CD4-positive, alpha-beta T cell treated with Interleukin-6 for 4 hours (primary cell): ENCODE measurements at places on chromosomes 6 and 20.

DNA sequence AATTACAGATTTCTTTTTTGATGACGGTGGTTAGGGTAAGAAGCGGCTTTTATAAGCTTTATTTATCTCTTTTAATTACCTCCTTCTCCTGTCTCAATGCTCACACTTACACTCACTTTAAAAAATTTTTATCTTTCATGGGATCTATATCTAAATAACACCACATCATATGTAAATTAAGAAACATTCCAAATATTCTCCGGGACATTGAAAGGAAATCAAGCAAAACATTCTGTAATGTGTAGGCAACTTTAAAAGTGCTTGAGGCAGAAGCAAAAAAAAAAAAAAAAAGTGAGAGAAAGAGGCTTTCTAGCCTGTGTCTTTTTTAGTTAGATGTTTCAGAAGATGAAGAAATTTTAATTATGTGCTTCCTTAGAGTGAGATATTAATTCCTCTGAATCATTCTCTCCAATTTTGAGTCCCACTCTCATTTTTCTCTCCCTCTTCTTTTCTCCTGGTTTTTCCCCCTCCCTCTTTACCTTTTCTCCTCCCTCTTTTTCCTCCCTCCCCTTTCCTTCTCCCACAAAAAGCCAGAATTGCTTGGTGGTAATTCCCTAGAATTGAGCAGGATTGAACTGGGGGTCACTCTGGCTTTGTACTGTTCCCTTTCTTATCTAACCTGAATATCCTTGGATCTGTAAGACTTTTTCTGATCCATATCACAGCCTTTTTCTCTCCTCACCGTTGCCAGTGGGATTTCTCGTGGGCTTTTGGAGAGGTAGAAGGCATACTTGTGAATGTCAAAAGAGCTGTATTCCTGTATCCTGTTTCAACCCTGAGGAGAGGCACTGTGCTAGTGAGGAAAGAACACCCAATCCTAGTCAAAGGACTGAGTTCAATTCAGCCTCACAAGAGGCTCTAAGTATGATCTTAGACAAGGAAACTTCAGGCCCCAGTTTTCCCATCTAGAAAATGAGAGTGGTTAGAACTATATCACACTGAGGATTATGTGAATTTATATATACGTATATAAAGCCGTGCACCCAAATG is 30.4 kb downstream of the KCNQ5 start:
- no peak for DNase-seq

GRCh38 chr6:13038741-13039190 is 289.6 kb downstream of the TBC1D7 start:
- no peak for DNase-seq

DNA sequence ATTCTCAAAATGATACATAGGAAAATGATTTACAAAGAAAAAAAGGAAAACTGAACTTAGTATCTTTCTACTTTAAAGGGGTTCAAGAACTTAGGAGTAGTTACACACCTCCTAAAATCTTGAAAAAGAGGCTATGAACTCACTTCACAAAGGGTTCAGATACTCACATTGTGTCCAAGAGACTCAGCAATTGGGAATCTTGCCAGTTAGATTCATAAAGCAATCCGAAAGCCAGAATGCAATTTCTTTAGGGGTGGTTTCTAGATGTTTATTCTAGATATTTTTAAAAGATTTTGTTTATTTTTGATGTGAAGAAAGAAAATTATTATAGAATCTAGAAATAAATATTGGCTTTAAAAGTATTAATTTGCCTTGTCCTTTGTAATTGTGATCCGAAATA is 1.7 kb upstream of the MYB start:
- DNase-seq, result no peak

DNA sequence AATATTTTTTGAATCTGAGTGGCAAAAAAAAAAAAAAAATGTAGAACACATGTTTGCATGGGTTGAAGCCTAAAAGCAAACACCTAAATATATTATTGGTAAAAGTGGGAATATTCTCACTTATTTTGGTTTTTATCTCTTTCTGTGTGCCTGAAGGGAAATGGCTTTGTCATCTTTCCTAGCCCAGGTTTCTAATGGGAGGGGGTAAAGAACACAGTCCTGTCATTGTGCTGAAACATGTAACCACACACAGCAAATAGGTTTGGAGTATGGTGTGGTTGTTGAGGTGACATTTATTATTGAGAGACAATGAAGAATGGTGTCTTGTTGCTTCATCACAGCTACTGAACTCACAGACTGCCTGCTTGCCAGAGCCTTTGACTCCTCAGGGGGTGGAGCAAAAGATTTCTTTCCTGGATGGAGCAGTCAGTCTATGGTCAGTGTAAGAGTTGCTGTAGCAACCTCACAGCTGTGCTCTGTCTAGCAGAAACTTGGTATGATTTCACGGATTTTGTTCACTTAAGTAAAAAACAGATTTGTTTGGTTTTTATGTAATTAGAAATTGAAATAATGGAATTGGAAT is 70.2 kb downstream of the CEP57L1 start:
- DNase-seq, result no peak

DNA sequence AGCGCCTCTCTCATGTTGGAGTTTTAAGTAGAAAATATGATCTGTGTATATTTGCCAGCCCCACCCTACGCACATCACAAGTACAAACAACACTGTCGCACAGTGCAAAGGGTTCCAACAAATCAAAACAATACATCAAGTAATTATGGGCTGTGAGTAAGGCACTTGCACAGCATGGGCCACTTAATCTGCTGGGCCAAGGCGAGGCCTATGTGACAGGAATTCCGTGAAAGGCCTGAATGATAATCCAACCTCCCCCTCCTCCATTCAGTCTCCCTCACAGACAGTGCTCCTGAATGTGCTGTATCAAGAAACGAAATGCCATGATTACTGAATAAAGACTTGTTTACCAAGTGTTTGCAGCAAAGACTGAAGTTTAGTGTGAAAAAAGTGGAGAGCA is 130.1 kb upstream of the SLC2A12 start:
- no peak for DNase-seq

DNA sequence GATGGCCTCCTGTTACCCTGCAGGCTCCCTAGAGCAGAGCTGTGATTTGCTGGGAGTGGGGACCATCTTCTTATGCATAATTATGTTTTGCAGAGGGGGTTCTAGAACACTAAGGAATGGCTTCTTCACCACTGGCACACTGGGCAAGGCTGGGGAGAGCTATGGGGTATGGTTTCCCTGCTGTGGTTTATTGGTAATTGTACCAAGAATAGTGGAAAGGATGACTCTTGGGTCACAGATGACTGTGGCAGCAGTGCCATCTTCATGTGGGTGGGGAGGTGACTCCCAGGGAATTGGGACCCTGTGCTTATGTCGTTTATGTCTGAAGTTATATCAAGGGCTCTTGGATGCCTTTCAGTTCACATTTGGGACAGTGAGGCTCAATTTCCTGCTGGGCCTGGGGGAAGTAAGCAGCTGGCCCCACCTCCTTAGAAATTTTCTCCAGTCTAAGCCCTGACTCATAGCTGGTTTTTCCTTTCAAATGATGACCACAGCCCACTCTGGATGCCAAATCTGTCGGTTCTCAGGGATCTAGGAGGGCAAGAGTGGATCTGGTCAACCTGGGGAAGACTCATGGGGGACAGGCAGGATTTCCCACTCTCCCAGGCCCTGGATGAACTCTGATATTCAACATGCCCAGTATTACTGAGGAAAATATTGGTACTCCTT is 230.8 kb downstream of the LRFN2 start:
- DNase-seq, result no peak

- DNase-seq, result no peak
Measured at GRCh38 chr6:42698217-42698616, 24.2 kb downstream of the PRPH2 start.

- DNase-seq, result peak; percentile 64
Measured at GRCh38 chr6:129686941-129687627, 22.9 kb downstream of the ARHGAP18 start.

GRCh38 chr6:139568151-139568955 is 193.9 kb upstream of the CITED2 start:
- no peak for DNase-seq

DNA sequence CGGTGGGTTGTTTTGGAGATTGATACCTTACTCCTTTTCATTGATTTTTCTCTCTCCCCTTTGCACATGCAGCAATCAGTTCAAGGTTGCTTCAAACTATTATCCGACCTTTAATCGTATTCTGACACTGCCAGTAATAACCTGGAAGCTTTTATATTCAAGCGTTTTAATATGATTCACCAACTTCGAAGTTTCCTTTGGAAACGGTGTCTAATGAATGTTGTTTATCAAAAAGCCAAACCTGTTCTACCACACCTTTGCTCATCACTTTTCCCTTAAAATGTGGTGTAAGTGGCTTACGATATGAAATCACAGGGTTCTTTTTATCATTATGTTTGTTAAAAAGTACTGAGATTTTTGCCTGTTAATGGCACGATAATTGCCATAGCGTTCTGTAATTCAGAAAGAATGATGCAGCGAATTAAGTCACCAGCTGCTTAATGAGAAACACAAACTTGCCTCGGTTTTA is 660 bp downstream of the STXBP5 start:
- DNase-seq, result no peak

DNA sequence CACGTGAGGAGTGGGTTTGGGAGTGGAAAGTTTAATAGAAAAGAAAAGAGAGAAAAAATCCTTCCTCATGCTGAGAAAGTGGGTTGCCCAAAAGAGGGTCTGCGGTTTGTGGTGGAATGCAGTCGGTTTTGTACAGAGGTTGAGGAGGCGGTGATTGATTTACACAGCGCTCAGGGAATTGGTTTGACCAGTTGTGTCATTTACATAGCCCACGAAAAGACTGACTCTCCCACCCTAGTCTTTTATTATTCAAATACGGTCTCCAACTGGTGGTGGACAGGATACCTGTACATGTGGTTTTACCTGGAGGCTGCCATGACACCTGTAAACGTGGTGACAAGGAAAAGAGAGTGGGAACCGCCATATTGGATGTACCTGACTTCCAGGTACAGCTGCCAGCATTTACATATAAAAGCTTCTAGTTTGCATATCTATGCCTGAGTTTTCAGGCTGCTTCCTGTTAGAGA is 42.1 kb downstream of the HLA-DPB1 start:
- DNase-seq, result no peak

DNA sequence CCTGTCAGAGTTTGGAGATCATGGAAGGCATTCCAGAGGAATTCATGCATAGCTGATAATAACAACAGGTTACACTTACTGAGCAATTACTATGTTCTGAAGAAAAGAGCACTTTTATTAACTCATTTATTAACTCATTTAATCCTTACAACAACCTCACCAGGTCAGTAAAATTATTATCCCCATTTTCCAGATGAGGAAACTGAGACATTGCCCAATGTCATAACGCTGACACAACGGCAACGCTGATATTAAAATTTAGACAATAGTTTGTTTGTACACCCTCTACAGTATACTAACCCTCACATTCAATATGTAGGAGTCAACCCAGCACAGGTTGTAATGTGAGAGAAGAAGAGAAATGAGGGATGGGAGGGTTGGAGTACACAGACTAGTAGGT is 105.0 kb downstream of the RNGTT start:
- no peak for DNase-seq

DNA sequence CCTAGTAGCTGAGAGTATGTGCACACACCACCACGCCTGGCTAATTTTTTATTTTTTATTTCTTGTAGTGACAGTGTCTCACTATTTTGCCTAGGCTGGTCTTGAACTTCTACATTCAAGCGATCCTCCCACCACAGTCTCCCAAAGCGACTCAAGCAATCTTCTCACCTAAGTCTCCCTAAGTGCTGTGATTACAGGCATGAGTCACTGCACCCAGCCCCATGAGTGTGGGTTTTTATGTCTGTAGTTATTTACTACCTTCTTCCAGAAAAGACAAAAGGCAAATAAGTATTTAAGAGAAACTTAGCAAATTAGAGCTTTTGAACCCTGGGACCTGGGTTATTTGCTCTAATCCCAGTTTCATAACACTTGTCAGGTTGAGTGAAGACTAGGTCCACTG is 92.3 kb upstream of the HCRTR2 start:
- DNase-seq, result no peak

- no peak for DNase-seq
Measured at GRCh38 chr6:53089948-53090347, 24.7 kb downstream of the FBXO9 start.

DNA sequence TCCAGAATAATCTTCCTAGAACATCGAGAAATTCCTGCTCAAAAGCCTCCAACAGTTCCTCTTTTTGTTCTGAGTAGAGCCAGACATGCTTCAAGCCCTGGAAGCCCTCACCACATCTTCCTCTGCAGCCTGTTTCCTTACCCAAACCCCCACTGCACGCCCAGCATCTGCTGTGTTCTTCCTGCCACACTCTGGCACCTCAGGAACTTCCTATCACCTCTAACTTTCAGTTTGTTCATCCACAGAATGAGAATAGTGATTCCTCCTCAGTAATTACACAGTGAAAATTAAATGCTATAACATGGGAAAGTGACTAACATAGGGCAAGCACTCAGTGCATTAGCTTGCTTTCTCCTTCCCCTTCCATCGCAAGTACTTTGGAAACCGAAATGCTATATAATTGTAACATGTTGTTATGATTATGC is 26.3 kb downstream of the C6orf89 start:
- peak; percentile 66 for DNase-seq

- no peak for DNase-seq
Measured at GRCh38 chr6:134093007-134093573, 40.7 kb upstream of the SLC2A12 start.

DNA sequence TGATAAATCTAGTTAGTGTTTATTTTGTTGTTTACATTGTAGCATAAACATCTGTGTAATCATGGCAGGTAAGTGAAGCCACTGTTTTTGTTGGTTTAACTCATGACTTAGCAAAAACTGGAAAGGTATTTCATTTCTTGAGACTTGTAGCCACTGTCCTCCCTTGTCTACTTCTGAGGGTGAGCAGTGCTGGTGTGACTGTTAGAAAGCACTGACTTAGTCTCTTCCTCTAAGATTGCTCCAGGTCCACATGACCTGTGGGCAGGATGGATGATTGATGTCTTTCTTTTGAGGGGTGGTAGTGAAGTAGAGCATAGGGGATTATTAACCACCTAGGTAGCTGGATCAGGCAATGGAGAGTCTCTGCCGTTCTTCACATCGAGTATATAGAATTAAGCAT is 203.8 kb downstream of the ARID1B start:
- DNase-seq, result no peak

DNA sequence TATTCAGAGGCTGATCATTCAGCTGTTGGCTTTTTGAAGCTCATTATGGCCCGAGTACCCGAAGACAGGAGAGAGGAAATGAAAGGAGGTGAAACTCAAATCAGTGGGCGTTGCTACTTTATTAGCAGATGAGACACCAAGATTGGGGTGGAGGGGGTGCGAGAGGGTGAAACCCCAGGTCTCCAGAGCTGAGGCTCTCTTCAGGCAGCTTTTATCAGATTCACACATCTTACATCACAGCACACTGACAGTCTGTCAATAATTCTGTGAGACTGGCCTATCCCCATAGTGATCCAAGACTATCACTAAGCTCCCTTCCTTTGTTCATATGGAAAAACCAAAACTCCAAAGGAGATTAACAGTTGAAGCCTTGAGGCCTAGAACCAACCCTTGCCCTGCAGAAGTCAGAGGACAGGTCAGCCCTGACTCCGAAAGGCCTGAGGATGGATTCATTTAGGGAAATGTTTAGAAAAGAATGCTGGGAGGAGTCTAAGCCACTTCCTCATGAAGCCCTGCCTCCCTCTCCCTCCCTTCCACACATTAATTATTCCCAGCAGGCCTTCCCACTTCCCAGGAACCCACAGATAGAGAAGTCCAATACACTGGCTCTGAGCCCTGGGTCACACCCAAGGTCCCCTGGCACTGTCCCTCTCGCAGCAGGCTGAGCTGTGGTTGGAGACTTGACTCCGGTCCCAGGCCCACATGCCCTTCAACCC is 23.2 kb downstream of the TRERF1 start:
- DNase-seq, result peak; percentile 59
